ENCODE measurements at places on chromosomes 13 and 19. TPM values are rescaled to one million over a fixed set of nuclear protein-coding genes. Genes with fewer than 3 reads are reported as not detected.

NCCRP1 gene
- not detected for total RNA-seq

GAPDHS gene
- not detected for total RNA-seq

CYP2A6 gene
- total RNA-seq = 0.22 TPM

IGFL4 gene
- total RNA-seq = not detected

ZNF345 gene
- total RNA-seq = 3.5 TPM
